SJSA1 (cell line): ENCODE measurements at places on chromosomes 2 and 18. TPM values are rescaled to one million over a fixed set of nuclear protein-coding genes. Genes with fewer than 3 reads are reported as not detected.
A peak's percentile ranks its signal among the peaks of the same experiment; 100 is the strongest.

The SERPINB13 gene
- total RNA-seq = not detected in 2 replicates

The MATN3 gene
- total RNA-seq = 2.9 and 4.3 TPM in 2 replicates

The GLI2 gene
- total RNA-seq = 8.8 and 20.0 TPM in 2 replicates

The HOXD13 gene
- 0.06 and 0.50 TPM in 2 replicates for total RNA-seq

DNA sequence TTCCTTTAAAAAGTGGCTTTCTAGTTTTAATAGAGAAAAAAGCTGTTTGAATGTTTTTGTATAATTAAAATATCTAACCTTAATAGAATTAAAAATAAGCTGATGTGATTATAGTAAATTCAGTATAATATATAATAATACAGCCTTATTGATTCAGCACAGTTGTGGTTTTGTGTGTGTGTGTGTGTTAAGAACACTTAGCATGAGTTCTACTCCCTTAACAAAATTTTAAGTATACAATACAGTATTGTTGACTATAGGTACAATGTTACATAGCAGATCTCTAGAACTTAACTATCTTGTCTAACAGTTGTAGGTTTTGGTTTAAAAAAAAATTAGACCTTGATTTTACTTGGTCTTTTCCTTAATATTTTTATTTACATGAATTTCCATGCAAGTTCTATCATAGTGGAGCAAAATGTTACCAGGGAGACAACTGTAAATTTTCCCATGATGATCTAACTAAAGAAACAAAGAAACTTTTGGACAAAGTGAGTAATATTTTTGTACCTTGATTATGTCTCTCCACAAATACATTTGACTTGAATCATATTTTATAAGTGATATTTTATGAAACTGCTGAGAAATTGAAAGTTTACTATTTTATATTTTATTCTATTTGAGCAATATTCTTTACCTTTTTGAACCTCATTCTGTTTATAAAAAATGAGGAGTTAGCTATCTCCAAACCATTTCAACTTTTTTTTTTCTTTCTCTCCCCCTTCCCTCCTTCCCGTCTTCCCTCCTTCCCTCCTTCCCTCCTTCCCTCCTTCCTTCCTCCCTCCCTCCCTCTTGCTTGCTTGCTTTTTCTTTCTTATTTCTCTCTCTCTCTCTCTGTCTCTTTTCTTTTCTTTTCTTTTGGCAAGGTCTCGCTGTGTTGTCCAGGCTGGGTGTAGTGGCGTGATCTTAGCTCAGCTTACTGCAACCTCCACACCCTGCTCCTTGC is 46.3 kb downstream of the ZC3H6 start:
- H3K4me1 ChIP-seq = no peaks in the 10 kb centered on the region
- no peaks in the 10 kb centered on the region for H3K27me3 ChIP-seq
- no peaks in the 10 kb centered on the region for H3K36me3 ChIP-seq

DNA sequence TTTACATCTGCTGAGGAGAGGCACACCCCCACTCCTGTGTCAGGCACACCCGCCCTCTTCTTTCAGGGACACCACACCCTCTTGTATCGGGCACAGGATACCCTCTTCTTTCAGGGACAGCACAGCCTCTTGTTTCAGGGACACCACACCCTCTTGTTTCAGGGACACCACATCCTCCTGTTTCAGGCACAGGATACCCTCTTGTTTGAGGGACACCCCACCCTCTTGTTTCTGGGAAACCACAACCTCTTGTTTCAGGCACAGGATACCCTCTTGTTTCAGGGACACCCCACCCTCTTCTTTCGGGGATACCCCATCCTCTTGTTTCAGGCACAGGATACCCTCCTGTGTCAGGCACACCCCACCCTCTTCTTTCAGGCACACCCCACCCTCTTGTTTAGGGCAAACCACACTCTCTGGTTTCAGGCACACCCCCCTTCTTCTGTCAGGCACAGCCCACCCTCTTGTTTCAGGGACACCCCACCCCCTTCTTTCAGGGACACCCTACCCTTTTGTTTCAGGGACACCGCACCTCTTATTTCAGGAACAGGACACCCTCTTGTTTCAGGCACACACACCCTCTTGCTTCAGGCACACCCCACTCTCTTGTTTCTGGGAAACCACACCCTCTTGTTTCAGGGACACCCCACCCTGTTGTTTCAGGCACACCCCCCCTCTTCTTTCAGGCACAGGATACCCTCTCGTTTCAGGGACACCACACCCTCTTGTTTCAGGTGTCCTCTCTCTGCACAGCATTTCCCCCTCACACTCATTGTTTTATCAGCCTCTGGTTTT is 96.2 kb downstream of the TPO start:
- H3K27me3 ChIP-seq = 0 out of 2 replicates have a peak, but pooled peaks cover 3% of the 10 kb centered on the region
- no peaks in the 10 kb centered on the region for H3K4me1 ChIP-seq
- no peak for DNase-seq
- no peak overlapping the region for H3K27ac ChIP-seq

- H3K27ac ChIP-seq = no peak overlapping the region
- H3K27me3 ChIP-seq = no peaks in the 10 kb centered on the region
- peaks cover 10% of the 10 kb centered on the region for H3K4me1 ChIP-seq
- no peak overlapping the region for H3K4me3 ChIP-seq
- H3K36me3 ChIP-seq = no peaks in the 10 kb centered on the region
Observed at GRCh38 chr2:74821177-74822126, 12.5 kb upstream of the HK2 start.

DNA sequence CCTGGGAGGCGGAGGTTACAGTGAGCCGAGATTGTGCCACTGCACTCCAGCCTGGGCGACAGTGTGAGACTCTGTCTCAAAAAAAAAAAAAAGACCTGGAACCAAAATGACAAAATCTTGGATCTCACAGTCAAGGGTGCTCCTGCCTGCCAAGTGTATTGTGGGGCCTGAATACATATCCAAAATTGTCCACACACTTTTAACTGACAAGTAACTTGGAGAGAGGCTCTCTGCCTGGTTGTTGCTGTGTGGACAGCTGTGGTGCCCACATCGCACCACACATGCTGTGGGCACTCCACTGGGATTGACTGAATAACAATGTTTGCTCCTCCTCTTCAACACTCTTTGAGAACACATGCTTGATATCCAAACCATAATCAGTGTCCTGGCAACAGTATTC is 117.6 kb upstream of the REV1 start:
- no peak overlapping the region for H3K4me3 ChIP-seq
- H3K36me3 ChIP-seq = no peaks in the 10 kb centered on the region
- no peaks in the 10 kb centered on the region for H3K27me3 ChIP-seq
- no peaks in the 10 kb centered on the region for H3K4me1 ChIP-seq

DNA sequence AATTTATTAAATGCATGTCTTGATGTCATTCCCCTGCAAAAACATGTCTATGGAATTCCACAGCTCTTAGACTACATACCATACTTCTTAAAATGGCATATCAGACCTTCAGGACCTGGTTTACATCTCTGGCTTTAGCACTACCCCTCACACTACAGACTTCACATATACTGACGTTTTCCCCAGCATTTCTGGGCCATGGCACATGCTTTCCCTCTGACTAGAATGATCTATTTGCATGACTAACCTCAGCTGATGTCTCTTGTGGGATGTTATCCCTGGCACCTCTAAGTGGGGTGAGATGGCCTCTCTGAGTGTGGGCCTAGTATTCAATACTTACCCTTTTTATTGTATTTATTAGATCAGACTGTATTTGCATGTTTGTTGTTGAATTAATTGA is 381.6 kb downstream of the ERBB4 start:
- H3K27ac ChIP-seq = no peak overlapping the region
- no peaks in the 10 kb centered on the region for H3K27me3 ChIP-seq
- H3K4me3 ChIP-seq = no peak overlapping the region
- no peak for DNase-seq

DNA sequence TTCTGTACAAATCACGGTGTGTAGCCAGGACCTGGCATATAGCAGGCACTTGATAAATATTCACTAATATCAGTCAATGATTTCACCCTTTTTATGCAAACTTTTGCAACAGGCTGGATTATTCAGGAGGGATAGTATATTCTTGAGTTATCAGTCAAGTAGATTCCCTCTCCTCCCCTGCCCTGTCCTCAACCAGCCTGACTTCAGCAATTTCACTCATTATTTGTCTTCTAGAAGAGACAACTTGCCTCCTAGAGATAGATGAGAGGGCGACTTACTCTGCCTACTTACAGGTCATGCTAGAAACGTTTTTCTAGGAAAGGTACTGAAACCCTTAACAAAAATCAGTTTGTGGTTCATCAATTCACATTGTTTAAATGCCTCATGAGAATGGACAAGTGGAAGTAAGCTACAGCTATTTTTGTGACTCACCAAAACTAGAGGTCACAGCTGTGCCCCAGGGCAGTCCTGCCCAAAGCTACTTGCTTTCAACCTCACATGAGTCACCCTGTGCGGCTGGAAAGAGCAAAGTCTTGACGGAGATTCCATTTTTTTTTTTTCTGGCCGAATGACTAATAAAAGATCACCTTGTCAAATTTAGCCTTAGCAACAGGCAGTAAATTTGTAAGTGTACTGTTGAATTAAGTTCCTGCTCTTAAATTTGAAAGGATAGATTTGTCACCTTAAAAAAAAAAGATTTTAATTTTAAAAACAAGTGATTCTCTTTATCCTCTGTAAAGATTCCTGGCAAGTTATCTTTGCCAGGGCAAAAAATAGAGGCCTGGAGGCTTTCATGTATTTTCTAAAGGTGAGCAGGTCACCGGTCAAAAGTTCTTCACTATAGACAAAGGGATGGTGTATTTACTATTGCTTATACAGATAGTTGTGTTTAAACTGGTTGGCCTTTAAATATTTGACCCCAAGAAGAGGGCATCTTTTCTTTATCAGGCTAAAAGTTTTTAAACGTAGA is 109.0 kb upstream of the SLC35G4 start:
- peak; percentile 88 for DNase-seq
- H3K27ac ChIP-seq = peak overlapping the region; percentile 83
- peaks cover 18% of the 10 kb centered on the region for H3K4me1 ChIP-seq
- H3K4me3 ChIP-seq = no peak overlapping the region

DNA sequence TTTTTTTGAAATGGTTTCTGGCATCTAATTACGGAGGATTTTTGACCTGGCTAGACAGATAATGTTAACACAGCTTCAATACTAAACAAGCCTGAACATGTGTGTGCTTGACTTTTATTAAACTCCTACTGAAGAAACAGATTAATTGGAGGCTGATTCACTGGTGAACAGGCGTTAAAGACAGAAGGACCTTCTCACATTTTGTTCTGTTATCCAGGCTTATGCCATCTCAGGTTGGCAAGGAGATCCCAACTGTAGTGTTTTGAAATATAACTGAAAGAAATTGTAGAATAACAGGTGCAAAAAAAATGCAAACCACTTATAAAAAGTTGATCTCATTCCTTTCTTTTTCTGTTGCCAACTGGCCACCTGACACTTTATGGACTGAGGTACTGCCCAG is 269.6 kb downstream of the ARHGAP15 start:
- no peak for DNase-seq
- H3K27me3 ChIP-seq = no peaks in the 10 kb centered on the region
- no peak overlapping the region for H3K4me3 ChIP-seq
- 0 out of 2 replicates have a peak, but pooled peaks cover 5% of the 10 kb centered on the region for H3K4me1 ChIP-seq
- no peaks in the 10 kb centered on the region for H3K36me3 ChIP-seq
- no peak overlapping the region for H3K27ac ChIP-seq
